ENCODE measurements at places on chromosomes 6 and 20. TPM values are rescaled to one million over a fixed set of nuclear protein-coding genes. Genes with fewer than 3 reads are reported as not detected.

Gene THBS2
- total RNA-seq: not detected

Gene TFAP2D
- total RNA-seq: not detected

Gene TNF
- total RNA-seq: 47.1 TPM

Gene NFKBIE
- 15.3 TPM for total RNA-seq

Gene PPP1R14C
- total RNA-seq: not detected

Gene DIDO1
- total RNA-seq: 79.4 TPM

Gene UCKL1
- 37.8 TPM for total RNA-seq

Gene ABHD16B
- total RNA-seq: not detected

Gene IL17A
- 0.82 TPM for total RNA-seq

Gene ARFGEF3
- total RNA-seq: 0.06 TPM

Gene SLC22A7
- total RNA-seq: not detected

Gene GMNN
- total RNA-seq: 63.2 TPM

Gene CDH22
- total RNA-seq: not detected

Gene ID4
- not detected for total RNA-seq

Gene PAK5
- not detected for total RNA-seq

Gene KHDC1L
- not detected for total RNA-seq

Gene MYBL2
- 110 TPM for total RNA-seq
